Breast epithelium (tissue), 4 donors: ENCODE measurements at places on chromosomes 6 and 20. TPM values are rescaled to one million over a fixed set of nuclear protein-coding genes. Genes with fewer than 3 reads are reported as not detected.

DNA sequence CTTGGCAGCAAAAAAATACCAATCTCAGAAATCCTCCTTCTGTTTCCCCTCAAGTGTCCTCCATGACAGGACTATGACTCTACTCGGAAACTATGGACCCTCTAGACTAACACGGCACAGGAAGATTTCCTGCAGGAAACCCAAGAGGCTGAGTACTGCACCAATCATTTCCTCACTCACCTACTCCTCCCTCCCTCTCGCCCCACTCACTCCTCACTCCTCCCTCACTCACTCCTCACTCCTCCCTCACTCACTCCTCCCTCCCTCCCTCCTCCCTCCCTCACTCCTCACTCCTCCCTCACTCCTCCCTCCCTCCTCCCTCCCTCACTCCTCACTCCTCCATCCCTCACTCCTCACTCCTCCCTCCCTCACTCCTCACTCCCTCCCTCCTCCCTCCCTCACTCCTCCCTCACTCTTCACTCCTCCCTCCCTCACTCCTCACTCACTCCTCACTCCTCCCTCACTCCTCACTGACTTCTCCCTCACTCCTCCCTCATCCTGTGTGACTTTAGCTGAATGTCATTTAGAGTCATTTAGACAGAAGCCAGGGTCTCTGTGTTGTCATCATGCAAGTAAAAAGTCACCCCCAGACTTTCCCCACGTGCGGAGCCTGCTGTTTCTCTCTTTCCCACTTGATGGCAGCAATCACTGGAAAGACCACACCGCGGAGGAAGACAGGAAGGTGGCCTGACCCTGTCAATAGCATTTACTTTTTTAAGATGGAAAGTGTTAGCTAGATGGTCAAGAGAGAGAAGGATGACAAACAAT is 226.8 kb upstream of the PDE10A start:
- no peaks in the 10 kb centered on the region for H3K36me3 ChIP-seq
- H3K4me3 ChIP-seq = no peak overlapping the region
- DNase-seq = no peak
- H3K27ac ChIP-seq = no peak overlapping the region
- H3K27me3 ChIP-seq = peaks cover 4% of the 10 kb centered on the region
- H3K4me1 ChIP-seq = no peaks in the 10 kb centered on the region

DNA sequence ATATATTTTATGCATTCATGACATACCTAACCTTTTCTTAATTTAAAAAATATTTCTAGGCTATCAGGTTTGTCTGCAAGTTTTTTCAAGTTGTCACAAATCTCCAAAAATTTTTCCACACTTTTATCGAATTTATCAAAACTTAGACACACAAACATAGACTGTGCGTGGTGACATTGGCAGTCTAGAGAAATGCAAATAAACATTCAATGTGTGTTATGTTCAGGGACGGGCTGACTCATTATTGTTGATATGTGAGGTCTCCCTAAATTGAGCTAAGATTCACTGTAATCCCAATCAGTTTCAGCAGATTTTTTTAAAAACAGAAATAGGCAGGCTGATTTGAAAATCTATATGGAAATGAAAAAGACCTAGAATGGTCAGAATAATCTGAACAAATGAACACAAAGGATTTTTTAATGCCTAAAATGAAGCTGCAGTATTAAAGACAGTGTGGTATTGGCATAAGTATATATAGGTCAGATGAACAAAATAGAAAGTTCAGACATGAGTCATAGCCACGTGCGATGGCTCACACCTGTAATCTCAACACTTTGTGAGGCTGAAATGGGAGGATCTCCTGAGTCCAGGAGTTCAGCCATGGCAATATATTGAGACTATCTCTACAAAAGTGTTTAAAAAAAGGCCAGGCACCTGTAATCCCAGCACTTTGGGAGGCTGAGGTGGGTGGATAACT is 19.2 kb downstream of the BLTP3A start:
- no peaks in the 10 kb centered on the region for H3K4me1 ChIP-seq
- no peaks in the 10 kb centered on the region for H3K36me3 ChIP-seq
- no peak overlapping the region for H3K4me3 ChIP-seq
- H3K27ac ChIP-seq = no peak overlapping the region

The PNRC1 gene
- 230 TPM for total RNA-seq

The TBXT gene
- not detected for total RNA-seq

The HLA-F gene
- 64.1 TPM for total RNA-seq

DNA sequence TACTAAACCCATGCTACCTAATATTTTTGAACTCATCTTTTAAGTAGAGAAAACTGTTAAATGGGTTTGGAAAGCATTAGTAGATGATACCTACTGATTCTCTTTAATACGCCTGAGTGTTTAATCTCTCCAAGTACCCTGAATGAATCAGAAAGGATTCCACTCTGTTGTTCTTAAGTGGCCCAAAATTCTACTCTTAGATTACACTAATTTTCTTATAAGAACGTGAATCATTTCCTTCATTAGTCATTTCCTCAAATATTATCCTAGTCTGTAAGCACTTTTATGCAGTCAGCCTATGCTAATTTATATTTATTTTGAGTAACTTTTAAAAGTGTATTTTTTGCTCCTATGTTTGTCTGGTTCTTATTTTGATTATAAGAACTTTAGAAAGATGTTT is 380.0 kb downstream of the BTBD9 start:
- H3K36me3 ChIP-seq = no peaks in the 10 kb centered on the region
- H3K27ac ChIP-seq = no peak overlapping the region
- H3K27me3 ChIP-seq = no peaks in the 10 kb centered on the region
- DNase-seq = no peak

DNA sequence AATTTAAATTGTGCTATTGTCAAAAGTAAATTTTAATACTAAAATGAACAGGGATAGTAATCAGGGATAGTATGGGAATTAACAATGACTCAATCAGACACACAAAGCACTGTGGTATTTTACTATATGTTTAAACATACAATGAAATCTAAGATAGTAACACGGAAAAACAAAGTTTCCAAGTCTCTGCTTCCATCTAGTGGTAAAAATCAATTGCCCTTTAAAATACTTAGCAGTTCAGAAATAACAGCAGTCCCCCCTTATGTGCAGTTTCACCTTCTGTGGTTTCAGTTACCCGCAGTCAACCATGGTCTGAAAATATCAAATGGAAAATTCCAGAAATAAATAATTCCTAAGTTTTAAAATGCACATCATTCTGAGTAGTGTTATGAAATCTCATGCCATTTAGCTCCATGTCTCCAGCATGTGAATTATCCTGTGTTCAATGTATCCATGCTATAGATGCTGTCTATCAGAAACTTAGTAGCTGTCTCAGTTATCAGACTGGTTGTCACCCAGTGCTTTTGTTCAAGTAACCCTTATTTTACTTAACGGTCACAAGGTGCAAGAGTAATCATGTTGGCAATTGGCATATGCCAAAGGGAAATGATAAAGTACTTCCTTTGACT is 58.5 kb downstream of the AHI1 start:
- H3K4me3 ChIP-seq = no peak overlapping the region
- no peak overlapping the region for H3K27ac ChIP-seq
- H3K4me1 ChIP-seq = no peaks in the 10 kb centered on the region
- DNase-seq = no peak
- H3K36me3 ChIP-seq = peaks cover 3% of the 10 kb centered on the region

The PRL gene
- not detected for total RNA-seq

The CCNC gene
- 79.8 TPM for total RNA-seq

The CPNE1 gene
- 117 TPM for total RNA-seq

DNA sequence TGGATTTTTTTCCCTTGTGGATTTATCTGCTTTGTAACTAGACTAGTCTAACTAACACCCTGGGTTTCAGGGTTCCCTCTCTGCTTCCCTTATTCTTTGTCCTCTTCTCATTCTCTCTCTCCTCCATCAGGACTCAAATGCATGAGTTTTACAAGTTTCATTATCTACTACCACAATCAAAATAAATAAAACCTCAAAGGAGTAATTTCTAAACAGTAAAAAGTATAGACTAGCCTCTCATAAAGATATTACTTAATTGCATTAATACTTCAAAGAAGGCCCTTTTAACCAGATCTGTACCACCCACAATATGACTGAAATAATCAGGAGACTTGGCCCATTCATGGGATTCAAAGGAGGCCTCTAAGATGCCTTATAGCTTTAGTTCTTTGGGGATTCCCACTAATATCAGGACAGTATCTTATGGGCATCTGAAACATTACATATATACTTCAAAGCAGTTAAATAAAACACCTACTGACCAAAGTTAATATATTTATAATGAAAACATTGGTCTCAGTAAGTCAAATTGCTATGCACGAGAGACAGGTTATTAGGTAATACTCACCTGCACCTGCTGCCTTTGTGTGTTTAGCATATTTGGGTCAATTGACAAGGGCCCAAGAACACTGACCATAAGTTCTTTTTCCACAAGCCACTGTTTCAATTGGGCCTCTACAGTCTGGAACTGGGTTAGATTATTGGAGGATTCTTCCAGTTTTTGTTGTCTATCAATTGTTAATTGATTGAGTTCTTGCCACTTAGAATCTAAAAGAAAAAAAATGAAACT is 85.7 kb downstream of the DST start:
- no peak for DNase-seq
- H3K4me1 ChIP-seq = no peaks in the 10 kb centered on the region
- H3K36me3 ChIP-seq = no peaks in the 10 kb centered on the region

The BPIFB2 gene
- total RNA-seq = 1.0 TPM

GRCh38 chr6:105424175-105424783 is 21.4 kb upstream of the PREP start:
- no peaks in the 10 kb centered on the region for H3K4me1 ChIP-seq
- H3K27me3 ChIP-seq = no peaks in the 10 kb centered on the region
- H3K4me3 ChIP-seq = no peak overlapping the region
- H3K27ac ChIP-seq = no peak overlapping the region
- no peaks in the 10 kb centered on the region for H3K36me3 ChIP-seq

DNA sequence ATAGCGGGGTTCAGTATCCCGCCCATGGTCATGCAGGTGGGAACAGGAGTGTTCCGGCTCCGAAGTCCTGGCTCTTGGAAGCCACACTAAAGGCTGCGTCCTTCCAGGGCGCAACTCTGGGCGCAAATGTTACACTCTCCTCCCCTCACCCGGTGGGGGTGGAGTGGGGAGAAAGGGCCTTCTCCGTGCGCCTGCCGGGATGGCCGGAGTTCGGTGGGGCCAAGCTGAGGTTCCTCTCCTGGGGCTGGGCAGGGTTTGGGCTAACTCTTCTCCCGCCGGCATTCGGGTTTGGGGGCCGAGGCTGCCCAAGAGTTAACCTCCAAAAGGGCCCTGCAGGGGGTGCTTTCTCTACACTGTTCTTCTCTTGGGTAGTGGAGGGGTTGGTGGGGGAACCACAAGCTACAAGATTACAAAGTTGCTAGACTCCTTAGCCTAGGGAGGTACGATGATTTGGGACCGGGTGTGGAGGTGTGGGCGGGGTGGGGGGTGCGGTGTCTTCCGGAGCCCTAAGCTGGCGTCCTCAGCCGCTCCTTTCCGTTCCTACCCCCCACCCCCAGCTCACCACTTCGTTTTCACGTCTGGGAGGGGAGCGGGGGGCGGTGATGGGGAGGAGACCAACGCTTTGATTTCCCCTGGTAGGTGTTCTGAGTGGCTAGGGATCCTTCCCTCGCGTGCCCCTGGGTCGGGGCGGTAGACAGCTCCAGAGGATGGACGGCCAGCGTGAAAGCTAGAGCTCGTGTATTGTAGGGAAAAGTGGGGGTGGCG is 12.3 kb downstream of the NRN1 start:
- no peaks in the 10 kb centered on the region for H3K27me3 ChIP-seq
- H3K4me3 ChIP-seq = no peak overlapping the region
- no peak overlapping the region for H3K27ac ChIP-seq
- H3K4me1 ChIP-seq = peaks cover 9% of the 10 kb centered on the region

GRCh38 chr6:282867-283416 is 9.3 kb upstream of the DUSP22 start:
- no peaks in the 10 kb centered on the region for H3K27me3 ChIP-seq
- no peak overlapping the region for H3K27ac ChIP-seq
- no peaks in the 10 kb centered on the region for H3K4me1 ChIP-seq

GRCh38 chr6:53691667-53692133 is 26.1 kb upstream of the KLHL31 start:
- H3K27me3 ChIP-seq = no peaks in the 10 kb centered on the region
- H3K4me1 ChIP-seq = no peaks in the 10 kb centered on the region
- no peaks in the 10 kb centered on the region for H3K36me3 ChIP-seq
- H3K27ac ChIP-seq = no peak overlapping the region

The SNX3 gene
- total RNA-seq = 151 TPM

DNA sequence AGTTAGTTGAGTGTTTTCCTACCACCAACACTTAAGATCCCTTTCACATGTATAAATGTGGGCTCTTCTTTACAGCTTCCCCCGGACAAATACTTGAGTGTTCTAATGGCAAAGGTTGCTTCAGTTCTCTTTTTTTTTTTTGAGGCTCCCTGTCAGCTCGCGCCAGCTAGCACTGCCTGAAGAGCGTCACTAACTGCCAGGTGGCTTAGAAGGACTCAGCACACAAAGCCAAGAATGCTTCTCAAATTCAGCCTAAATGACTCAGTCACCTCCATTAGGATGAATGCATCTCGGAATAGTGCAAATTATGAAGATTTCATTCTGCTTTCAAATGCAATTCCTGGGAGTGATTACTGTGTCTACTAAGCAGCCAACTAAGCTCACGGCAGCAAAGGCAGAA is 150.7 kb upstream of the BTBD3 start:
- H3K27ac ChIP-seq = no peak overlapping the region
- H3K4me1 ChIP-seq = no peaks in the 10 kb centered on the region
- H3K4me3 ChIP-seq = no peak overlapping the region
- no peak for DNase-seq
- H3K27me3 ChIP-seq = no peaks in the 10 kb centered on the region

DNA sequence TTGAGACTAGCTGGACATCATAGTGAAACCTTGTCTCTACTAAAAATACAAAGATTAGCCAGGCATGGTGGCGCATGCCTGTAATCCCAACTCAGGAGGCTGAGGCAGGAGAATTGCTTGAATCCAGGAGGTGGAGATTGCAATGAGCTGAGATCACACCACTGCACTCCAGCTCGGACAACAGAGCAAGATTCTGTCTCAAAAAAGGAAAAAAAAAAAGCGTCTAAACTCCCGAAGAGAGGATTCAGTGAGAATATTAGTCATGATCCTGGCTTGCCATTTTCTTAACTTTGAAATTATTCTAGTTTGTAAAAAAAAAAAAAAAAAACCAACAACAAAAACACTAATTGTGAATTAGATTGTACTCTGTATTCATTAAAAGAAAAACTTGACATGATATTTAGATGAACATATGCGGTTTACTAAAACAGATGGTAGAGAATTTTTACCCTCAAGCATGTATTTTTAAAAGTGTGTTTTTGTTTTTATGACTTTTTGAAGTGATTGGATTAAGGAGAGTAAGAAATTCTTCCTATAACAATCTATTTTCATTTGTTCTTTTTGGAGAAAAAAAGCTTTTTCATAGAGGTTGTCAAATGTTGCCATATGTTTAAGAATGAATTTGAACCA is 80.7 kb downstream of the UST start:
- H3K4me1 ChIP-seq = no peaks in the 10 kb centered on the region
- no peak for DNase-seq
- H3K27me3 ChIP-seq = no peaks in the 10 kb centered on the region
- no peaks in the 10 kb centered on the region for H3K36me3 ChIP-seq
- H3K4me3 ChIP-seq = no peak overlapping the region
- H3K27ac ChIP-seq = no peak overlapping the region

GRCh38 chr6:22513667-22514066 is 55.7 kb upstream of the HDGFL1 start:
- H3K36me3 ChIP-seq = no peaks in the 10 kb centered on the region
- no peak overlapping the region for H3K4me3 ChIP-seq
- DNase-seq = no peak
- no peak overlapping the region for H3K27ac ChIP-seq

- no peaks in the 10 kb centered on the region for H3K4me1 ChIP-seq
- H3K36me3 ChIP-seq = peaks cover 6% of the 10 kb centered on the region
- DNase-seq = no peak
Measured at GRCh38 chr6:53033764-53034163, 31.4 kb upstream of the FBXO9 start.
